ENCODE measurements at places on chromosomes 3 and 15.

DNA sequence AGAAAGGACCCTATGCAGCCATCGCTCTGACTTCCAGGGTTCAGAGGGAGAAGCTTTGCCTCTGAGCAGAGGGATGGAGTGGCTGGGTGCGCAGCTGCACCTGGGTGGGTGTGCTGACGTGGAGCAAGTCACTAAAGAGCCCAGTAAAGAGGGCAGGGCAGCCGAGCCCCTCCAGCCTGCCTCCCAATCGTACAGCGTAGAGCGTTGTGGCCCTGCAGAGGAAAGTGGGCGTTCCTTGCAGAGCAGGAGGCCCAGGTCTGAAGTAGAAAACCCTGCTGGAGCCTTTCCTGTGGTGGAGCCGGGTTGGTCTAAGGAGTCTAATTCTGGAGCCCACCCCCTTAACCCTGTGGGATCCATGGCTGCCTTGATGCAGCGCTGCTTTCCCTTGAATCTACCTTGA is 61.0 kb downstream of the ABTB1 start:
- DNase-seq, result no peak

DNA sequence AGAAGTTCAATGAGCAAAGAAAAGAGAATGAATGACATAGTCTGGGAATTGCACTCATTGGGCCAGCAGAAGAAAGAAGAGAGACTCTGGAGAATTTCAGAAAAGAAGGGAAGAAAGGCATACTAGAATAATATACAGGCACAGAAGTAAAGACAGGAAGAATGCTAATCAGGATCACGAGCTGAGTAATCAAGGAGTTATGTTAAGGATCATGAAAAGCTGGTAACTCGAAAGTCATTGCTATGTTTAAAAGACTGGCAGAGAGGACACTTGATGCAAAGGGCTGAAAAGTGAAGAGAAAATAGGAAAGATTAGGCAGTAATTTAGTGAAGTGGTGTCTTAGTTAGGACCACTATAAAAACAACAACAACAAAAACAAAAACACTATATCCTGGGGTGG is 284.1 kb downstream of the ZBBX start:
- DNase-seq, result no peak

DNA sequence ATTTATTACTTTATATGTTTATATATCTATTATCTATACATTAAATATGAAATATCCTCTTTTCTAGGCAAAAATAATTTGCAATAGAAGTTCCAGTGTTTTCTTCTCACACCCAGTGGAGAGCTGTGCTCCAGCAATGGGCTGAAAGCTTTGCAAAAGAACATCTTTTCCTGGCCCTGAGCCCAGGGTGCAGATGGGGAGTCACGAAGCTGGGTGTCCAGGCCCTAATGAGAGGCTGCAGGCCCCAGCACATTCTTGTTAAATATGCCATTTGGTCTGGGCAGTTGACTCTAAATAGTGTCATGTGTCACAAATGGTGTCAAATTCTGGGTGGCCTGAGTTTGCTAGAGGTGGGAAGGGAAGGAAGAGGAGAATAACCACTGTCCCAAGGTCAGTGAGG is 5.7 kb downstream of the NTRK3 start:
- no peak for DNase-seq

GRCh38 chr3:177802151-177802900 is 605.0 kb upstream of the TBL1XR1 start:
- DNase-seq, result no peak

GRCh38 chr3:4983739-4984510 is 4.7 kb downstream of the BHLHE40 start:
- peak; percentile 72 for DNase-seq

DNA sequence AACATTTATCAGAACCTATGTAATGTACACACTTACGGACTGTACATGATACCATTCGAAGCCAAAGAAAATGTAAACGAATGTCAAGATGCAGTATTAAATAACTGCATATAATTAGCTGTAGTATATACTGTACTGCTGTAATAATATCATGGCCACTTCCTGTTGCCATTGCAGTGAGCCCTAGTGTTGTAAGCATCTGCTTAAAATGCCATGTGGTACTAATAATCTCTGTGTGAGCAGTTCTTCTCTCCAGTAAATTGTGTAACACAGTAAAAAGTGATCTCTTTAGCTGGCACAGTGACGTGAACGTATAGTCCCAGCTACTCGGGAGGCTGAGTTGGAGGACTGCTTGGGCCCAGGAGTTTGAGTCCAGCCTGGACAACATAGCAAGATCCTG is 8.6 kb downstream of the SPG11 start:
- DNase-seq, result no peak

DNA sequence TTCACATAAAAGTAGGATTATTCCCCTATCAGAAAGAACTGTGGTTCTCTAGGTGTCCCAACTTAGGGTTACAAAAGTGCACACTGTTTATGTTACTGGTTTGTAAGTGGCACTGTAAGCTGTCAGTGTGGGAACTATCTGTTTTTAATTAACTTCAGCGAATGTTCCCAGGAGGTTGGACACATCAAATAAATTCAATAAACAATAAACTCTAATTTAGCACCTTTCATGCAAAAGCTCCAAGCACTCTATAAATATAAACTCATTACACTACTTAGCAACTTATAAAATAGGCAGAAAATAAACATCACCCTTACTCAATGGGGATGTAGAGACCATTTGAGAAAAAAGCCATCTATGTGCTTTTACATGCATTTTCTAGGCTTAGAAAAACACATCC is 168.4 kb upstream of the SLC2A2 start:
- DNase-seq, result no peak

DNA sequence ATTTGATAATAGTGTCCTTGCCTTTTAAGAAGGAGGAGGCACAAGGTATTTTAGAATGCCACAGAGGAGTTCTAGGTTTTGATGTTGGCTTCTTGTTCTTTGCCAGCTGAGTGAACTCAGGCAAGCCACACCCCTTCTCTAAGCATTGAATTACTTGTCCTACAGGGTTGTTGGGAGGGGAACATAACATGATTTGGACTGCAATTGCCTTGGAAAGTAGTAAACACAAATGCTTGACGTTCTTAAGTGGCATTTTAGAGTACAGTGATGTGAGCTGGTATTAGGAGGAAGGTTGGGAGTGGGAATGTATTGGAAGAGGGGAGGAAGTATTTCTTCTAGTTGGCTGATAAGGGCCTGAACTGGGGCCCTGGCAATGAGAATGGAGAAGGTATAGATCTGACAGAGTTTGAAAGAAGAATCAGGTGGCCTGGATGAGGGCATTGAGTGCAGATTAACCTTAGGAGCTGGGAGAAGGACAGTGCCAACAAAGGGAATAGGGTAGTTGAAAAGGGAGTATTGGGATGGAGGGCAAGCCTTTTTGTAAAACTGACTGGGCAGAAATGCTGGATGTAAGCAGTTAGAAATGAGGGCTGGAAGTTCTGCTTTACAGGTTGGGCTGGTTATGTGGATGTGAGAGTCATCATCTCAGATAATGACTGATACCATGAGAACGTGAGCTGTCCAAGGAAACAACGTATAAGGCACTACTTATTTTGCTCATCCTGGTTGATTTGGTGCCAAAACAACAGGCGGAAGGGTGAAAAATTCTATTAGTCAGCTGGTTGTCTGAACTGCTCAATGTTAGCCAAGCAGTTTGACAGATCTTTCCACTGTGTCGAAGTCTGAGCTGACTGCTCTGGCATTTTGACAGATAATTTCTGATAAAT is 16.7 kb downstream of the KAT2B start:
- DNase-seq, result no peak

DNA sequence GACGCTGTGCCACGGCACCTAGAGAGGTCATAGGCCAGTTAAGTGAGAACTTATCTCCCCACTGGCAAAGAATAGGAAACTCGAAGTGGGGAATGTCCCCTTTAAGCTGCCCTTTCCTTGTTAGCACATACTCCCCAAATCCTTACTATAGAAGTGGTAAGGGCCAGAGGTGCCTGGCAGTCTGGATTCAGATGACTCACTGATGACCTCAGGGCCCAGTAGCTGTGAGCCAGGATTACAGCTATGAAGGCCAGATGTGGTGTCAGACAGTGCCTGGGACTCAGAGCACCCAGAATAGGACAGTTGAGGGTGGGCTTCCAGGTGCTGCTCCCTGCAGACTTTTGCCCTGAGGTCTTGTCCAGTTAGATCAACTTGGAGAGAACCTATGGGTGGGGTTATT is 37.7 kb downstream of the PDIA5 start:
- DNase-seq, result no peak

- no peak for DNase-seq
These were observed 28.3 kb downstream of the POLR2M start for GRCh38 chr15:57734860-57735259.

- no peak for DNase-seq
These were observed 113.8 kb upstream of the TGFBR2 start for GRCh38 chr3:30492322-30493192.

- DNase-seq, result no peak
These were observed 68.5 kb downstream of the KCNH8 start for GRCh38 chr3:19216669-19217337.

DNA sequence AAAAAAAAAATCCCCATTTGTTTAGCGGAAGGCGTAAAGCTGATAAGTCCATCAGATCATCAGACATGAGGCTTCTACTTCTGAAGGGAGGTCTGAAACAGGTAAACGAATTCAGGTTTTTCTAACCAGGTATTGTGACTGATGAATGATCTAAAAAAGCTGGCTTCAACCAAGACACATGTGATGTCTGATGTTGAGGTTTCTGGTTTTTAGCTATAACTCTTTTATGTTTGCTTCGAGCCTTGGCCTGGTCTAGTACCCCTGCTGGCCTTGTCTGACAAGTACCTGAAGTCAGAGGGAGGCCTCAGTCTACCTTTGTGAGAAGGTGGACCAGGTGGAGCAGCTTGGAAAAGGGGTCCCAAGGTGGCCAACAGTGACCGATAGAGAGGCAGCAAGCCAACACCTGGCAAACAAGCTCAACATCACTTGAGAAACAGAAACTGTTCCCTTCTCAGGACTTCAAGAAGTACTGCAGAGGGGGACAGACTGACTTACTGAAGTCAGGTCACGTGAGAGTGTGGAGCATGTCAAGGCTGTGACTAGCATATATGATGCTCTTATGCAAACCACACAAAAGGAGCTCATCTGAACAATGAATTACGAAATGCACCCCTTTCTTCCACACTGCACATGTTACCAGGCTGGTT is 33.0 kb upstream of the CA12 start:
- DNase-seq, result no peak

GRCh38 chr3:34863485-34863884 is 775.8 kb upstream of the ARPP21 start:
- no peak for DNase-seq

DNA sequence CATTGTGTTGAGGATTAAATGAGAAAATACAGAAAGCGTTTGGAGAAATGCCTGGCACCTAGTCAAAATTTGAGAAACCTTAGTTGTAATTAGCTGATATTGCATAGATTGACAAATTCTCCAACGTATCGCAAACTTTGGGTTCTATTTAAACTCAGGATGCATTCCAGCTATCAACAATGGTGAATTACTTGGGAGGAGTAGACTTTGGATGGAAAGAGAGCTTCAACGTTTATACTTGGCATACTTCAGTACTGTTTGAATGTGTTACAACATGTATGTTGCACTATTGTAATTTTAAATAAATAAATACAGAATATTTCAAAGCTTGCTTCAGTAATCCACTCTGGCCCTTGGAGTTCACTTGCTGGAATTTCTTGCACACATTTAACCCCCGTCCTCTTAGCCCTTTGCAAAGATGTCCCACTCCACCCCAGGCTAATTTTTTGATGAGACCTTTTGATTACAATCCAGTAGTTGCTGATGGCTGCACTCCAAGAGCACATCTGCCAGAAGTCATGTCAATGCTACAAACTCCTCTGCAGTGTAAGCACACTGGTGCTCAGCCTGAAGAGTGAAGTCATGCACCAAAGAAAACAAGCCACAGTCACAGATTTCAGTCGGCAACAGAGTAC is 4.7 kb upstream of the DIS3L start:
- DNase-seq, result no peak

GRCh38 chr3:167251678-167252077 is 128.4 kb downstream of the ZBBX start:
- no peak for DNase-seq

GRCh38 chr3:30915782-30916181 is 21.3 kb upstream of the GADL1 start:
- DNase-seq, result no peak

GRCh38 chr3:152309535-152310307 is 41.0 kb downstream of the MBNL1 start:
- no peak for DNase-seq

- no peak for DNase-seq
These were observed 31.1 kb downstream of the APH1B start for GRCh38 chr15:63308491-63308890.

DNA sequence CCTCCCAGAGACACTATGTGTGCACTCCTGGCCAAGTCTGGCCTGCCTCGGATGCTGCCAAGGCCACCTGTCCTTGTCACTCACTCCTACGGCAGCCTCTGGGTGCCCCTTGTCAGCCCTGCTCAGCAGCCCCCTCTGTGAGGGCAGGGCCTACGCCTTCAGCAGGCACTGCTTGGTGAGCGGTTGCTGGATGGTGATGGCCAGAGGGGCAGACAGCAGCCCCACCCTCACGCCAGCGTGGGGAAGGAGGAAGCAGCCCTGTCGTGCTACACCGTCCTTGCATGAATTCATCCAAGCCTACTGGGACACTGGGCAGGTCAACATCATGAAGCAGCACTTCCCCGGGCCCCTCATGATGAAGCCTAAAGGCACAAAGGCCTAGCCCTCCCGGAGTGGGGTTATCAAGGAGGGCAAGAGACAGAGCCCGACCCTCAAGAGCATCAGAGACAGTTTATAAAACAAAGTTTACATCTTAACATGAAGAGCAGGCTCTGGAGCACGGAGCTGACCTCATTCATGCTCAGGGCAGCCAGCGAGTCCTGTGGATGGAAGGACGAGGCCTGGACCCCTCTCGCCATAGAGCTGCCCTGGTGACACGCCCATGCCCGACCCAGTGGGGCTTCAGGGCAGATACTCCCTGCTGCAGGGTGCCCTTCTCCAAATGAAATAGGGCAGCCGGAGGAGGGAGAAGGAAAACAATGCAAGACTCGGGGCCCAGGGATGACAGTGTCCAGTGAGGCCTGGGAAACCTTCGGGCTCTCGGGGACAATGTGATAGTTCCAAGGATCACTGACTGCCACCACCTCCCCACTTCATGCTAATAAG is 25.3 kb downstream of the CHDH start:
- no peak for DNase-seq

DNA sequence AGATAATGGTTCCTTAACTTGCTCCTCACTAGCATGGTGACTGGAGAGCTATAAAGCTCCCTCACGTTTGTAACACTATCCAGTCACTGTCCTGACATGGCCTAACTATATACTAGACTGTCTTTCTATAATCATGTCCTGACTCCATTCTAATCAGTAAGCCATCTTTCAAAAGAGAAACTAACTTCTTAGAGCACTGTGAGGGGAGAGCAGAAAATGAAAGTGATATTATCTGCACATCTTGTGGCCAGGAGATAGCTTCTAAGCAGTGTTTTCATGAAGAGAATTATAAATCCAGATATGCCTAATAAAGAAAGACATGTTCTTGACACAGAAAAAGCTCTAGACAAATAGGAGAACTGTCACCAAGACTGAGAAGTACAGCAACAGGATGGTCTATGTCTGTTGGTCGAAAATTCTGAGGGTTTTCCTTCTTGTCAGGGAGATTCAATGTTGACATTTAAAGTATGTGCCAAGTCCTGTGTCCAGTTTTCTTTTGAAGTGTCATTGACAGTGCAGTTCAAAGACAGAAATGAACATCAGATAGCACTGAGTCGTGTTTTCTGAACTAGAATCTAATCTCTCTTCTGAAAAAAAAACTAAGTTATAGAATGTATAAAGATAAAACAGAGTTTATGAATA is 230.6 kb upstream of the PEX5L start:
- no peak for DNase-seq
